ENCODE measurements at places on chromosomes 3 and 15. TPM values are rescaled to one million over a fixed set of nuclear protein-coding genes. Genes with fewer than 3 reads are reported as not detected.

- DNase-seq, result no peak
- no peaks in the 10 kb centered on the region for H3K27me3 ChIP-seq
- no peak overlapping the region for H3K4me3 ChIP-seq
- H3K27ac ChIP-seq, result no peak overlapping the region
- H3K36me3 ChIP-seq, result no peaks in the 10 kb centered on the region
- H3K4me1 ChIP-seq, result no peaks in the 10 kb centered on the region
Measured at GRCh38 chr3:100437721-100438622, 36.6 kb downstream of the LNP1 start.

- DNase-seq, result no peak
- H3K4me1 ChIP-seq, result peaks cover 53% of the 10 kb centered on the region
- no peak overlapping the region for H3K4me3 ChIP-seq
- H3K36me3 ChIP-seq, result no peaks in the 10 kb centered on the region
- no peak overlapping the region for H3K27ac ChIP-seq
Measured at GRCh38 chr3:39127908-39128304, 20.4 kb downstream of the TTC21A start.

- no peak for DNase-seq
- H3K27ac ChIP-seq, result no peak overlapping the region
- no peaks in the 10 kb centered on the region for H3K27me3 ChIP-seq
Measured at GRCh38 chr15:36430726-36431265, 148.6 kb upstream of the CDIN1 start.

GRCh38 chr3:20028905-20029331 is 11.3 kb upstream of the KAT2B start:
- no peaks in the 10 kb centered on the region for H3K4me1 ChIP-seq
- no peak for DNase-seq
- H3K4me3 ChIP-seq, result no peak overlapping the region
- H3K27me3 ChIP-seq, result no peaks in the 10 kb centered on the region

Gene SYNPR
- total RNA-seq, result not detected

GRCh38 chr15:91561371-91562100 is 292.0 kb upstream of the SLCO3A1 start:
- H3K4me3 ChIP-seq, result peak overlapping the region; percentile 25
- H3K4me1 ChIP-seq, result peaks cover 32% of the 10 kb centered on the region
- peak; percentile 90 for DNase-seq

Gene DLEC1
- total RNA-seq, result 0.35 TPM

Measured in PC-9 (cell line).